Mammary microvascular endothelial cell (primary cell): ENCODE measurements at places on chromosomes 4 and X. TPM values are rescaled to one million over a fixed set of nuclear protein-coding genes. Genes with fewer than 3 reads are reported as not detected.

Gene AFM
- total RNA-seq, result not detected in 2 replicates

Gene RADX
- total RNA-seq, result 0.20 and 0.33 TPM in 2 replicates

Gene LRAT
- total RNA-seq, result not detected in 2 replicates

Gene SLC10A4
- not detected in 2 replicates for total RNA-seq

Gene DMRTC1
- not detected in 2 replicates for total RNA-seq

Gene SLC49A3
- 7.9 and 9.4 TPM in 2 replicates for total RNA-seq

Gene ARHGAP10
- total RNA-seq, result 26.2 and 28.9 TPM in 2 replicates

Gene OFD1
- total RNA-seq, result 5.3 TPM in 2 replicates

Gene FABP2
- total RNA-seq, result not detected in 2 replicates

Gene FAM47A
- not detected in 2 replicates for total RNA-seq

Gene GABRG1
- not detected in 2 replicates for total RNA-seq

Gene MTNR1A
- total RNA-seq, result not detected in 2 replicates

Gene SLC4A4
- under 0.01 TPM in 2 replicates for total RNA-seq

Gene FGF13
- 5.2 and 5.4 TPM in 2 replicates for total RNA-seq

Gene NPY5R
- total RNA-seq, result not detected in 2 replicates

Gene EXOC1L
- not detected in 2 replicates for total RNA-seq

Gene PAGE5
- total RNA-seq, result not detected in 2 replicates

Gene MAGEA2B
- not detected in 2 replicates for total RNA-seq

Gene GNRHR
- total RNA-seq, result not detected in 2 replicates

Gene PASD1
- not detected in 2 replicates for total RNA-seq

Gene LIMCH1
- 14.5 and 17.3 TPM in 2 replicates for total RNA-seq

Gene TMEM144
- 2.8 and 4.5 TPM in 2 replicates for total RNA-seq

Gene CXCL3
- 0.93 and 4.1 TPM in 2 replicates for total RNA-seq

Gene TIMM17B
- 40.8 and 41.9 TPM in 2 replicates for total RNA-seq

Gene NAP1L2
- total RNA-seq, result 0.34 and 1.6 TPM in 2 replicates

Gene ARHGEF6
- total RNA-seq, result 6.5 and 6.7 TPM in 2 replicates

Gene CFAP47
- not detected in 2 replicates for total RNA-seq

Gene NDP
- total RNA-seq, result 0.15 TPM in 1 of 2 replicates, not detected in the other

Gene NHS
- total RNA-seq, result under 0.01 and 0.07 TPM in 2 replicates

Gene CORIN
- 0.10 and 0.33 TPM in 2 replicates for total RNA-seq

Gene TRIM2
- total RNA-seq, result 14.1 and 19.1 TPM in 2 replicates

Gene XKRX
- 0.69 and 0.73 TPM in 2 replicates for total RNA-seq

Gene PLAC1
- 0.44 TPM in 1 of 2 replicates, not detected in the other for total RNA-seq

Gene FOXR2
- not detected in 2 replicates for total RNA-seq

Gene ZNF630
- 1.5 and 1.9 TPM in 2 replicates for total RNA-seq

Gene DCAF4L1
- under 0.01 and 0.30 TPM in 2 replicates for total RNA-seq

Gene ADGRG2
- total RNA-seq, result not detected in 2 replicates

Gene ATP2B3
- not detected in 2 replicates for total RNA-seq

Gene GAR1
- 13.6 and 14.4 TPM in 2 replicates for total RNA-seq

Gene TCP11X1
- not detected in 2 replicates for total RNA-seq

Gene TMPRSS11A
- total RNA-seq, result not detected in 2 replicates

Gene USP51
- total RNA-seq, result 0.79 and 1.00 TPM in 2 replicates

Gene CLCN4
- total RNA-seq, result 5.1 and 5.4 TPM in 2 replicates
